ENCODE measurements at places on chromosomes 4 and X.

DNA sequence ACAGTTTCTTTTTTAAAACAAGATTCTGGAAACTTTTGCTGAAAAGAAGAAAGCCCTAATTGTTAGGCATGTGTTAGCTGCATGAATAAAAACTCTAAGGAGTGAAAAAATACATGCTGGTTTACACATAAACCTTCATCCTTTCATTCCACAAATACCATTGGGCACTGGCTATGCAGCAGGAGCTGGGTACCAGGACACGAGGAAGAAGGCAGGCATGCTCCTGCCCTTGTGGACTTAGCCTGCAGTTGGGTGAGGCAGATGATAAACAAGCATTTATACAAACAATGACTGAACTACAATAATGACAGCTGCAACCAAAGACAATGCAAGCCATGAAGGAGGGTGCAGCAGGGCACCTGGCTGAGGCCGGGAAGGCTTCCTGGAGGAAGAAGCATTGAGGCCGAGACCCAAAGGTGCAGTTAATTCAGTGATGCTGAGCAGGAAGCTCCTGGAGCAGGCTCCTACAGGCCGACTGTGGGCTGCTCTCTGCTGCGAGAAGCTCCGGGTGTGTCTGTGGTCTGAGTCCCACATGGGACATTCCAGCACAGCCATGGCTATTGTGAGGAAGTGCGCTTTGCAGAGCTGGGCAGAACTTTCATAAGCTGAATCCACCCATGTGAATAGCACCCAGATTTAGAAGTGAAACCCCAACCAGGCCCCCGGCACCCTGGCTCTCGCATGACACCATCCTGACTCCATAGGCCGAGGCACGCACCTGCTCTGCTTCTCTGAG is 44.0 kb upstream of the MXD4 start:
- DNase-seq = no peak

DNA sequence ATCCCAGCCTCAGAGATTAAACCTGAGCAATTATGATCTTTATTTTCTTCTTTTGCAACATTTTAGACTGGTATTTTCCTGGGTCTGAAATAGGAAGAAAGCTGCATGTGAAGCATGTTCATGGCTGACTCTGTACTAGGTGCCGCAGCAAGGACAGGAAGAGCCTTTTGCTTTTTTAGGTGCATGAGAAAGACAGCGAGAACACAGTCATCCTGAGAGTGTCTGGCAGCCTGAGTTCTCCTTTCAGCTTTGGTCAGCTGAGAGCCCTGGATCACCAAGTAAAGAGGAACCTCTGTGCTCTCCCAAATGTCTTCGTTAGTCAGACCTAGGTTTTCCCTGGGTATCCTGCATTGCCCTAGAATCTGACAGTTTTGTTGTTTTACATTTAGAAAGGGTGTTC is 29.8 kb downstream of the FAM149A start:
- no peak for DNase-seq

- DNase-seq = no peak
Measured at GRCh38 chr4:42845586-42845985, 46.9 kb upstream of the GRXCR1 start.

GRCh38 chrX:21993265-21993664 is 38.9 kb upstream of the PHEX start:
- no peak for DNase-seq

DNA sequence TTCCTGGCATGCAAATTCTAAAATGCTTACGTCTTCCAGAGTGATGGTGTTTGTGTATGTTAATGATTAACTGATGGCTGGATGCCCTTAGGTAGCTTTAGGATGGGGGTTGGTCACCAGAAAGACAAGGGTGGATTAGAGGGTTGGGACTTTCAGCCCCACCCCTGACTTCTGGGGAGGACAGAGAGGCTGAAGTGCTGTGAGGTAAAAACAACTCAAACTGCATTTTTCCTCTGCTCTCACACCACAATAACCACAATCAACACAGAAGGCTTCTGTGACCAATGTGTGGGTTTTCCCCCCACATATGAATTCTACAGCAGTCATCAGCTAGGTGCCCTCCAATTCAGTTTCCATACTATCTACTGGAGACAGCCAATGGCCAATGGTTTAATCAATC is 18.7 kb upstream of the DDIT4L start:
- no peak for DNase-seq

DNA sequence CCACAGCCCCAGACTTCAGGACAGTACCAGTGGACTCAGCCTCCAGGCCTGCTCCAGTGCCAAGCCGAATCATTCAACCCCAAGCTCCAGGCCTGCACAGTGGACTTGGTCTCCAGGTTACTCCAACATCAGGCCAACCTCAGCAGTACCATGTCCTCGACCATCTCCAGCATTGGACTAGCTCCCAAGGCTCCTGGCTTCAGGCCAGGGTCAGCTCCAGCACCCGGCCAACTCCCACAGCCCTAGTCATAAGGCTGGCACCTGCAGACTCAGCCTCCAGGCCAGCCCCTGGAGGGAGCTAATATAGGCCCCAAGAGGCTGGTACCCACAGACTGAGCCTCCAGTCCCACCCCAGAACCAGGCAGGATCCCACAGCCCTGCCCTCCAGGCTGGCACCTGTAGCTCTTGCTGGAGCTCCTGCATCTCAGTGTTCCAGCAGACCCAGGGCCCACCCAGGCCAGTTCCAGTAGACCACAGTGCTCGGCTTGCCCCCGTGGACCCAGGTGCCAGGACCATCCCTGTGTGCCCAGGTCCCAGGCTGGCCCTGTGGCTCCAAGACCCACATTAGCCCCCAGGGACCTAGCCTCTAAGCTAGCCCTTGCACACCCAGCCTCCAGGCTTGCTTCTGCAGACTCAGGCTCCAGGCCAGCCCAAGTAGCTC is 25.6 kb downstream of the ZMAT1 start:
- no peak for DNase-seq

GRCh38 chr4:20773144-20773997 is 73.1 kb downstream of the PACRGL start:
- no peak for DNase-seq

- no peak for DNase-seq
Measured at GRCh38 chr4:159655547-159655946, 552.7 kb downstream of the RAPGEF2 start.

DNA sequence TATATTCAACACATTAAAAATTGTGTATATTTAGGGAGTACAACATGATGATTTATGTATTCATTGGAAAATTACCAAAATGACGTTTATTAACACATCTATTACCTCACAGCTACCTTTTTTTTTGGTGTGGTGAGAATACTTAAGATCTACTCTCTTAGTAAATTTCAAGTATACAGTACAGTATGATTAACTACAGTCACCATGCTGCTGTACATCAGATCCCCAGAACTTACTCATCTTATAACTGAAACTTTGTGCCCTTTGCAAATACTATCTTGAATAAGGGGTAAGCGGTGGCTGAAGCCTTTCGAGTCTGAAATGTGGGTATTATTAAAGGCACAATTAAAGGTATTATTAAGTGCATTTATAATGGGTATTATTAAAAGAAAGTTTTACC is 976 bp downstream of the PHKA1 start:
- DNase-seq = no peak

DNA sequence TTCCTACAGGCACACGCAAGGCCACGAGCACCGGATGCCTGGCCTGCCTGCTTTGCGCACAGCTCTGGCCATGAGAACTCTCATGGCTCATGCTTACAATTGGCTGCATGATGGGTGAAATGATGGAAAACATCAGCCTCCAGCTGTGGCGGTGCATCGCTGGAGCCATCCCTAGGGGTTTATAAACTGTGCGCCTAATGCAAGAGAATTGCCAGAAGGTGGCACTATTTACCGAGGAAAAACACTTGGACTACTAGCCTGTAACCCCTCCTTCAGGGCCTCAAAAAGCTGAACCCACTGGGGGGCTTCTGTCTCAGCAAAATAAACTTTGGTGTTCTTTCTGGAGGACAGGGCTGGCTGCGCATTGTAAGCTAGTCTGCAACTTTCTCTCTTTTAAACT is 51.9 kb downstream of the PHKA2 start:
- DNase-seq = no peak

- no peak for DNase-seq
Measured at GRCh38 chr4:140150886-140151698, 2.9 kb downstream of the MAML3 start.

DNA sequence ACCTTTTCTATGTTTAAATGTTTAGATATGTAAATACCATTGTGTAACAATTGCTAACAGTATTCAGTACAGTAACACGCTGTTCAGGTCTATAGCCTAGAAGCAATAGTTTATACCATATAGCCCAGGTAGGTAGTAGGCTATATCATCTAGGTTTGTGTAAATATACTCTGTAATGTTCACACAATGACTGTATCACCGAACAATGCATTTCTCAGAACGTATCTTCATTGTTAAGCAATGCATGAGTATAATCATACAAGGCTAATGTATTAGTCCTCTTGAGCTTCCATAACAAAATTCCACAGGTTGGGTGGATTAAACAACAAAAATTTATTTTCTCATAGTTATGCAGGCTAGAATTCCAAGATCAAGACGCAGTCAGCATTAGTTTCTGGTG is 22.7 kb downstream of the ARMCX4 start:
- DNase-seq = no peak

DNA sequence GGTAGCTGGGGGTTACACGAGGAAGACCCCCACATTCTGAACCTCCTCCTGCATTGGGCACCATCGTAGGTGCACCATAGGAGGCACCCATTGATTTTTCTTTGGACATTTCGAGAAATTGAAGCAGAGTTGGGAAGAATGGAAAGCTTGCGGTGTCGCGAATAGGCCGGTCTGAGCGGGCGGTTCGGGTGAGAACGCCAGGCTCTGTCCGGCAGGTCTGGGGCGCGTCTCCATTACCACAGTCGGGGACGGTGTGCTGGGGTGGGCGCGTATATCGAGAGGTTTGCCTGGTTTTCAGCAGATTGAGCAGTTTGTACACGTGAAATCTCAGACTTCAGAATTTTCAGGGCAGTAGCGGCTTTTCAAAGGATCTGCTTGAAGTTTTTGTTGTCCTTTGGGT is 560 bp downstream of the PASD1 start:
- DNase-seq = no peak

- no peak for DNase-seq
Measured at GRCh38 chr4:95018785-95019184, 261.0 kb downstream of the BMPR1B start.

DNA sequence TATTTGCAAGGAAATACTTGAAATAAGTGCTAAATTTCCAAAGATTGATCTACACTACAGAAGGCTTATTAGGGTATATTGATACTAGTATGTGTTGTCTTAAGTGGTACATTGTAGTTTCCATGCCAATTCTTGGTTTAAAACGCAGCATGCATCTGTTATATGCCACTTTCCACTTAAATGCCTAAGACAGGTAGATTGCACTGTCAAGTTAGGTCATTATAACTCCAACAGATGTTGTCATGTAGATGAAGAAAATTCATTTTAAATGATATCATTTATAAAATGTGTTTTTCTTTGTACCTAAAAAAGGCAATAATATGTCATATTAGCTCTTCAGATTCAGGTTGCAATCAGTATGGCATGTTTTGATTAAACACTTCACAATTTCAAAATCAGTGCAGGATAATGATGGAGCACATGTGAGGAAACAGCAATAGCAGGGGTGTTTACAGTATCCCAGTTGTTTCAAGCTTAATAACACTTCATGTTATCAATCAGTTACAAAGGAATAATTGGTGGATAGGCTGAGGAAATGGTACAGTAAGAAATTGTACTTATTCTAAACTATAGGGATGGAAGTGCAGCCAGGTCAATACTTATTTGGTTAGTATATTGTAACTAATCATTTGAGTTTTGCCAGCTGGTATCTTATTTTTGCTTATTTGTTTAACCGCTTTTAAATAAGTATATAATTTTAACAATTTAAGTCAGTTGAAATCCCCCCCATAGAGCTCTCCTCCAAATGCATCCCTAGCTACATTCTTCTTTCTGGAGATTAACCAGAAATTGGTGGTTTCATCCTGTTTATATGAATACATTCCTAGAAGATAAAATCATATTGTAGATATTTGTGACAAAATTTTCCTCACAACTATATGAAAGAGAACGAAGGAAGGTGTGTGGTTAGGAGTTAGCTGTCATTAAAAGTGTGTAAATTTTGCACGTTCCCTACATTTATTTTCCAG is 454.4 kb upstream of the ATOH1 start:
- no peak for DNase-seq

DNA sequence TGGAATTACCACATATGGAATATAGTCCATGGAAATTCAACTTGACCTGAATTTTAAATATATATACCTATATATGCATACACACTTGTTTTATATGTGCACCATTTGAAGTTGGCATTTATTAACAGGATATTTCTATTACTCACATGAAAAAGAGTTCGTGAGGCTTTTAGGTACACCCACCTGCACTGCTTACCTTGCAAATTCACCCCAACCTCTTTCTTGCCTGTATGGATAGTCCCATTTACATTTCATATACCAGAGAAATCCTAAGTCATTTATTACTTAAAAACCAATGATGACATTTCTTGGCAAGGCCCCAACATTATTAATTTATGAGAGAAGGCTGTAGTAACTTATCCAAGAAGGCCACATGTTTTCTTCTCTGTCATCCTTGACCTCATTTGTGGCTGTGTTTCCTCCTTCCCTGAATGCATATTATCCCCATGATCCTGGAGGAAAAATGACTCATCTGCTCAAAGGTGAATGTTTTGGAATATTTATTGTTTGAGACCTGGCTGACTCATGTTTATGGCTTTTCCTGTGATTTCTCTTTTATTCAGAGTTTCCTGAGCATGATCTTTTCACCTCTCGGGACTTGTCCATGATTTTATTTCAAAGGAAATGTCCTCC is 62.2 kb upstream of the FAM241A start:
- DNase-seq = no peak

DNA sequence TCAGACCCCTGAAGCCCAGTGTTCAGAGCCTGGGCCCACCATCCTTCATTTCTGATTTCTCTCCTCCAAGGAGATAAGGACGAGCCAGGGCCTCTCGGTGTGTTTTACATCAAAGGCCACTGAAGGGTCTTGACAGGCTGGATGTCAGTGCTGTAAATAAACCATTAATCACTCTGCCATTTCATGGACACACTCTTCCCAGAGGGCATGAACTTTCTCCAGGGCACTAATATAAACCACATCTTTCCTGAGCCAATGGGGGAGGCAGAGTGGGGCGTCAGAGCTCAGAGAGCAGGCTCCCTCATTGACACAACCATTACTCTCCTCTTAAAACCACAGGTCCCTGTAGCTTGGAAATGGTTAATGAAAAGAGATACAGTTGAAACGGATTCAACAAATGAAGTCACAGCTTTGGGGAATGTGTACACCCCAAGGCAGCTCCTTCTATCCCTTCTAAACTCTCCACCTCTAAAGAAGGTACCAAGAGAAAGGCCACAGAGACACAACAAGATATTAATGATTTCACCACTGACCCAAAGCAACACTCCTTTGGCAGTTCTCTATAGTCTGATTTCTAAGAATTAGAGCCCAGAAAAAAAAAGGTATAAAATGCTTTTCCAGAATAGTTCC is 200.6 kb downstream of the CHIC2 start:
- no peak for DNase-seq

DNA sequence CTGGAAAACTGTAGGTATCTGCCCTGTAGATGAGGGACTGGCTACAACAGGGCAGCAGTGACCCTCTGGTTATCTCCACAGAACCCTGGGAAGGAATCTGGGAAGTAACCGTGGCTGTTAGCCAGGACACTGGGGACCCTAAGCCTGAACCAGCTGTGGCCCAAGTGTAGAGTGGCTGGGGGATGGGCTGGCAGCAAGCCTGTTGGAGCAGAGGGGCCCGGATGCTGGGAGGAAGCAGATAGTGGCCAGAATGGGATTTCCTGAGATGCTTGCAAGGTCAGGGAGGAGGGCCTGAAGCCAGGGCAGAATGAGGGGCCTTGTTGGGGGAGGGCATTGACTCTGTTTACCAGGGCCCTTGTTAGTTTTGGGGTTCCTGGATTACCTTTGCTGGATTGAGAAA is 161.0 kb upstream of the EOLA2 start:
- no peak for DNase-seq

Data from stimulated activated CD4-positive, alpha-beta T cell treated with anti-CD3 and anti-CD28 coated beads, Interleukin-1b, Interleukin-23, amount 100 ng/mL, for 1 hour (primary cell).